Nasal cavity respiratory epithelium epithelial cell of viscerocranial mucosa (primary cell): ENCODE measurements at places on chromosomes 12 and 14. TPM values are rescaled to one million over a fixed set of nuclear protein-coding genes. Genes with fewer than 3 reads are reported as not detected.

ABCB9 gene
- 3.4 and 5.0 TPM in 2 replicates for total RNA-seq

MYH6 gene
- total RNA-seq: not detected in 2 replicates

TWF1 gene
- 150 and 183 TPM in 2 replicates for total RNA-seq

KRT3 gene
- under 0.01 TPM in 1 of 2 replicates, not detected in the other for total RNA-seq

SLC10A1 gene
- under 0.01 TPM in 1 of 2 replicates, not detected in the other for total RNA-seq

KRT80 gene
- 4.6 and 80.0 TPM in 2 replicates for total RNA-seq

FAM181A gene
- total RNA-seq: not detected in 2 replicates

RALGAPA1 gene
- 48.5 and 56.2 TPM in 2 replicates for total RNA-seq

TAS2R50 gene
- 0.34 and 5.9 TPM in 2 replicates for total RNA-seq
